Dermis blood vessel endothelial cell (primary cell): ENCODE measurements at places on chromosomes 11 and 22. TPM values are rescaled to one million over a fixed set of nuclear protein-coding genes. Genes with fewer than 3 reads are reported as not detected.

- no peak for DNase-seq
These were observed 12.2 kb downstream of the SHANK2 start for GRCh38 chr11:71240061-71240690.

- peak; percentile 19 for DNase-seq
These were observed 134.0 kb upstream of the TEAD1 start for GRCh38 chr11:12540075-12540680.

GRCh38 chr11:127902382-127902781 lies 685.0 kb downstream of the ETS1 start:
- DNase-seq, result no peak

OR10A2 gene
- total RNA-seq, result not detected in 2 replicates

DNA sequence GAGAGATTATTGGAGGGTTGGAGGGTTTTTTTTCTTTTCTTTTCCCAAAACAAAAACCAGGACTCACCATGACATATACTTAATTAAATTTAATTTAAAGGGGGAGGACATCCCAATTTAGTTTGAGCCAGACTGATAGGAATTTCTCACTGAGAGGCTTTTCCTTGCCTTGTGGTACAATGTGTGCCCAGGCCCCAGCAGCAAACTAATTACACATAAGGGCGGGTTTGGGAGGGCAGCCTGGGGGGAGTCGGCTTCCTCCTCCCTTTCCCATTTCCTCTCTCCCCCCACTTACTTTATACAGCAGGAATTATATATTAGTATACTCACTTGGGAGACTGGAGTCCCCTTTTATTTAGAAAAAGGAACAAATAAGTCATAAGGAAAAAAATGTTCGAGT lies 2.9 kb downstream of the TEAD1 start:
- DNase-seq, result peak; percentile 49
